ENCODE measurements at places on chromosomes 12 and 14.

GRCh38 chr12:92759634-92760268 is 57.0 kb downstream of the PLEKHG7 start:
- DNase-seq: no peak

DNA sequence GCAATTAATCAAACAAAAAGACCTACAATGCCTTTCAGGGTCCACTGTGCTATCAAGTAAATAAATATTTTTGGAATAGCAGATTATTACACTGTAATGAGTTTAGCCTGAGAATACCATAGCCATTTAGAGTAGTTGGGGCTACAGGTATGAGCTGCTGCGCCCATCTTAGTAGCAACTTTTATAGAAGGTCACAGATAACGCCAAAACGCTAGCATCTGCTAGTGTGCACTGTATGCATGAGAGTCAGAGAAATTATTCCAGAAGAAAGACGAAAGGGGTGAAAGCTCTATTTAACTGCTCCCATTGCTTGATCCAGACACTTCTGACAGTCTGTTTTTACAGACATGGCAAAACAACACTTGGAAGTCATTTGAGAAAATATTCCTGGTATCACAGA is 48.5 kb upstream of the SLC2A13 start:
- DNase-seq: no peak

DNA sequence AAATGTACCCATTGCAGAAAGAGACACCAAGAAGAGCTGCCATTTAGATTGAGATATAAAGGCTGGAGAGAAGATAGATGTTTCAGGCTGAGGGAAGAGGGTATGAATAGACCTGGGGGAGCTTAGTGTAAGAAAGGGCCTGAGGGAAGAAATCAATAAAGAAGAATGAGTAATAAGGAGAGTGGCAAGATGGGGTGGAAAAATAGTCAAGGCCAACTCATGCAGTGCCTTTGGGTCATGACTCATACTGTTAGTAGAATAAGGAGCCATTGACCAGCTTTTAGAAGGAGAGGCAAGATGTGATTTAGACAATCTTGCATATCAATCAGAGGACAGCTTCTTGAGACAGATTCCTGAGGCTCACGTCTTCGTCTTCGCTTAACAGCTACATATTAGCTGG is 287.5 kb downstream of the DUSP6 start:
- DNase-seq: no peak

GRCh38 chr12:40327535-40327934 is 102.7 kb downstream of the LRRK2 start:
- DNase-seq: no peak

- no peak for DNase-seq
Observed at GRCh38 chr14:106652494-106652893, 1126.1 kb downstream of the TMEM121 start.

- no peak for DNase-seq
Observed at GRCh38 chr12:59005193-59005955, 85.1 kb upstream of the LRIG3 start.

DNA sequence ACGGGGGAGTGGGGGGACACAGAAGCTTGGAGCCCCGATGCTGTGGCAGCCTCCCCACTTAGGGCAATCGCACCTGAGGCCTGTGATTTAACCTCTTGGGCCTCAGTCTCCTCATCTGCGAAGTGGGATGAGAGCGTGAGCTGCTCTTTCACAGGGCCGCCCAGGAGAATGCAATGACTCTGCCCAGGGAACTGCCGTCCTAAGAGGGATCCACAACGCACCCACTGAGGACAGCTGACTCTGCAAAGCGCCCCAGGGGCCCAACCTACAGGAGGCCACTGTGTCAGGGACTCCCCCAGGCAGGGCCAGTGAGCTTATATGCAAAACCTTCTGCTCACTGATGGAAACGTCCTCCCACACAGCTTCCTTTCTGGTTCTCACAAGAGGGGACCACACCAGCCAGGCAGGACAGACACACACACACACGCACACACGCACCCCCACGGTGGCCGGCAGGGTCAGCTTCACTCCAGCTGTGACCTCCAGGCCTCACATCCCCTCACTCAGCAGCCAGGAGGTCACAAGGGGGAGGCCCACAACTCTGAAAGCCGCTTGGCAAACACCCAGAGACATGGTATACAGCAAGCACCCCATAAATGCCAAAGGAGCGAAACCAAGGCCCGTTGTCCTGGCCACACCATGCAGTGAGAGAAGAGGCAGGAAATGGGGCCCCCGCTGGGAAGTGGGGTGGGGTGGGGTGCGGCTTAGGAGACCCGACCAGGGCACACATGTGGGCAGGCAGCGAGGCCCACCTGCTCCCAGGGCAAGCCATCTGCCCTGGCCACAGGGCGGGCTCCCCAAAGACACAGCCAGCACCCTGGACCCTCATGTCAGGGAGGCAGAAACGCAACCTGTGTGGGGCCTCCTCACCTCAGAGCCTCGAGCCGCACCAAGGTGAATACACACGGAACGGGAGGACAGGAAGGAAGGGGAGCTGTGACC is 73.3 kb downstream of the NCOR2 start:
- peak; percentile 23 for DNase-seq

DNA sequence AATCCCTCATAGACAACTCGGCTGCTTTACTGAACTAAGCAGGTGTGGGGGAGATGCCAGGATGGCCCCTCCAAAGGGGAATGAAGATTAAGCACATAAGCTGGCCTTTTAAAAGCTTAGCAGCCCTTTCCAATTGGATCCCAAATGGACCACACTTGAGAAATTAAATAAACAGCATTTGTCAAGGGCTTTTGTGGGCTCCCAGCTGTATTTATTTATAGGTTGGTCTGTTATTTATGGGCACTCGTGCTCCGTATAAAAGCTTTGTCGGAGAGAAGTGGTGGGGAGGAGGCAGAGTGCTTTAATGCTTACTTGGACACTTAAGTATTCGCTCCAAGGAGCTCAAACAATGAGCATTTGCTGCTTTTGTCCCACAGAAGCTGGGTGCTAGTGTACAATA is 580.2 kb downstream of the MED13L start:
- no peak for DNase-seq

GRCh38 chr12:53097207-53097563 is 282 bp upstream of the IGFBP6 start:
- DNase-seq: no peak

DNA sequence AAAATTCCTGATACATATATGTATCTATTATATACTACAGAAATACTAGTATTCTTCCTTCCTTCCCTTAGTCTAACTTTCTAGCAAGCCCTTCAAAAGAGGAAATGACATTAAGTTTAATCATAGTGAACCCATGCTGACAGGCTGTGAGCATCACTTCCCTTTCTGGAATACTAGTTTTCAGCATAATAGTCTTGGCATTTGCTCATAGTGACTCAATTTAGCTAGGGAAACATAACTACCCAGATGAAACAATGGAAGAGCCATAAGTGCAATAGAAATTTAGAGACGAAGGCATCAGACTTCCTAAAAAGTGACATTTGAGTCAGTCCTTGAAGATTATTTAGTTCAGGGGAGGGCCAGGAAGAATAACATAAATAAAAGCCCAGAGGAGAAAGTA is 184.5 kb upstream of the CRY1 start:
- DNase-seq: no peak

GRCh38 chr14:89922031-89922907 is 32.3 kb downstream of the EFCAB11 start:
- no peak for DNase-seq

DNA sequence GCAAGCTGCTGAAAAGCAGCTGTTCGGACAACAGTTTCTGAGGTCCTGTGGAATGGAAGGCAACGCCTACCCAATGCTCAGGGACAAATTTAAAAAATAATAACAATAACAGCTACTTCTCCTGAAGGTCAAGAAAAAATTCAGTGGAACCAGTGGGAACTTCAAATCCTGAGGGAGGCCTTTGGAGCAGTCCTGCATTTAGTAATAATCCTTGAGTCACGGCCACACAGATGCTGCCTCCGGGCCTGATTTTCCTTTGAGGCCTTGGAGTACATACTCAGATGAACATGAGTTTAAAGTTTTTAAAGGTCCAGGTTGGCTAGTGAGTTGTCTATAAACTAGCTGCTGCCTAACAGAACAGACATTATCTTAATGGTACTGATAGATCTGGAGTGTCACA is 268.0 kb downstream of the MSRB3 start:
- DNase-seq: no peak

GRCh38 chr12:12977231-12977630 is 22.8 kb downstream of the HEBP1 start:
- DNase-seq: no peak

- DNase-seq: no peak
Observed at GRCh38 chr14:33035416-33036194, 96.9 kb downstream of the NPAS3 start.

- no peak for DNase-seq
Observed at GRCh38 chr14:24915403-24915921, 134.5 kb downstream of the STXBP6 start.
